NCI-H748 treated with DMSO at 0.1 percent for 48 hours (cell line): ENCODE measurements at places on chromosomes 6 and 20.

DNA sequence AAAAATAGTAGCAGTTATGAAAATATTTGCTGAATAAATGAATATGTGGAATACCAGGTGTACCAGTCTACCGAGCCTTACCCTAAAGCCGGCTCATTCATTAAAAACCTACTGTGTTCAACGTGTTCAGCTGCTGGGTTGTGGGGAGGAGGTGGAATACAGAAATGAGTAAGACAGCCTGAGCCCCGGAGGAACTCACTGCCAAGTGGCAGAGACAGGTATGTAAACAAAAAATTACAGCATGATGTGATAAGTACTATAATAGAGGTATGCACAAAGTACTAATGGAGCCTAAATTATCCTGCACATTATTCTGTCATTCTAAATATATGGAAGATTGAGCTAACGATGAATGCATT lies 6.8 kb upstream of the ADTRP start:
- DNase-seq = no peak

- DNase-seq = no peak
Measured at GRCh38 chr20:64212755-64213154, 42.8 kb upstream of the PCMTD2 start.

DNA sequence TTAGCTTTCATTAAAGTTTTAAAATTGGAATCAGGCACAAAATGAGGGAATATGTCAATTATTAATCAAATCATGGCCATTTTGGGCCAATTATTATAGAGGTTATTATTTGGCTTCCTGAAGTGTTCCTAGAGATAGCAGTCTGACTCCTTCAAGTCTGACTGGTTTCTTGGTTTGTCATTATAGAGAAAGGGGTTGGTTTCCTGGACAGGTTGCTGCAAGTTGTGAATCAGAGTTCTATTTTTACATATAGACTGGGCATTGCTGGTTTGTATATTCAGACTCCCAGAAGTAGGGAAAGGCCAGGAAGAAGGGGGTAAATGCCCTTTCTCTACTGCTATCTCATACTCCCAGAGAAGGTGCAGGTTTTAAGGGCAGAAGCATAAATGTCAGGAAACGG lies 121.4 kb upstream of the CEP162 start:
- no peak for DNase-seq

DNA sequence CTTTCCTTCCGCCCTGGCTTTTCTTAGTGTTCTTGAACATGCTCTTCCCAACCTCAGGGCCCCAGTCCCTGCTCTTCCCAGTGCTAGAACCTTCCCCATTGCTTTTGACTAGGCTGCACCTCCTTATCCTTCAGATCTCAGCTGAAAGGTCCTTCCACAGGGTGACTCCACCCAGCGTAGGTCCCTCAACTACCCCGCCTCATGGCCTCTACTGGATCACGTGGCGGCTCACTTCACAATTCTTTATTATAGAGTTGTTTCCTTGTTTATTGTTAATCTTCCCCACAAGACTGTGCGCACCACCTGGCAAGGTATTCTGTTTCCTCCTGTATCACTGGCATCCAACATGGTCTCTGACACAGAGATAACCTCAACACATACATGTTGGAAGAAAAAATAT lies 31.2 kb downstream of the TTLL9 start:
- DNase-seq = no peak

DNA sequence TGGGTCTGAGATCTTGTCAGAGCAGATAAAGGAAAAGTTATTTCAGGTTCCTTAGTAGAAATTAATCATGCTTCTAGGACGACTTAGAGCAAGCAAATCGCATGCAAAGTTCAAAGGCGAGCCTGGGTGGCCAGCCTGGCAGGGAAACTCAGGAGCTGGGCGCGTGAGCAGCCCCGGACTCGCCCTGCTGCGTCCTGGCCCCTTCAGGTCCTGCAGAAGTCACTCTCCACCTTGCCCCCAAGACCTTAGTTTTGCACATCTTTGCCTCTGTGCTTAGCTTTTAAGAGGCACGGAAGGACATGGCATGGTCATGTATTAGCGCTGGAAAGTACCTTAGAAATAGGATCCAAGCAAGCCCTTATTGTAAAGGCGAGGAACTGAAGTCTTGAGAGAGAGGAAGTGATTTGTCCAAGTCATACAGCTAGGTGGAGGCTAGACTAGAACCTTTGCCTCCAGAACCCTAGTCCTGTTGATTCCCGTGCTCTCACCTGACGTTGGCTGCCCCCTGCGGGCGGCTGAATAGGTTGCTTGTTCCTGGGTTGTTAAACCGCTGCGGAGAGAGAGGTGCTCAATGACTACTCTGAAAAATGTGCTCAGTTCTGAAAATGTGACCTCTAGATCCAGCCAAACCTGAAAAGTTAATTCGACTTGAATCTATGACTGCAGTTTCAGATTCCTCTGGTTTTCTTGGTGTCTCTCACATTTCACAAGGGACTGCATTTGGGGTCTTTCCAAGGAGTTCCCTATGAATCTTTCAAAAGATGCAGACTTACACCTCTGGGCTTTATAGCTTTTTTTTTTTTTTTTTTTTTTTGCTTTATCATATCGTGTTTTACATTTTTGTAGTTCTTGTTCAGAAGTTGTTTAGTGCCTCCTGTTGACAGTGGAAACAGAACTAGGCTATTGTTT lies 2.7 kb downstream of the MYB start:
- DNase-seq = peak; percentile 24

DNA sequence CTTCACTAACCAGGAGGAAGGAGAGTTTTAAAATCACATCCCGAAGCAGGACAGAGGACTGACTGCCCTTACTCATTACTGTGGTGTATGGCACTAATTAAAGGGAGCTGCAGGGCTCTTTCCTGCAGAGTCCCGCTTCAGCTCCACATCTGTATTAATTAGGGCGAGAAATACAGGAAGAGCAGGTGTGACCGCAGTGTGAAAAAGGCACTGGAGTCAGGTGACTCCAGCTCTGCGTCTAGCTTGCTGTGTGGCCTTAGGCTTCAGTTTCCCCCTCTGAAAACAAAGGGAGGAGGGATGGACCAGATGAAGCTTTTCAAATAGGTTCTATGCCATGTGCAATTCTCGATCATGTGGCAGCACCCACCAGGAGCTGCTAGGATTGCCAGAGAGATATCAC lies 34.0 kb downstream of the KIAA1755 start:
- no peak for DNase-seq

DNA sequence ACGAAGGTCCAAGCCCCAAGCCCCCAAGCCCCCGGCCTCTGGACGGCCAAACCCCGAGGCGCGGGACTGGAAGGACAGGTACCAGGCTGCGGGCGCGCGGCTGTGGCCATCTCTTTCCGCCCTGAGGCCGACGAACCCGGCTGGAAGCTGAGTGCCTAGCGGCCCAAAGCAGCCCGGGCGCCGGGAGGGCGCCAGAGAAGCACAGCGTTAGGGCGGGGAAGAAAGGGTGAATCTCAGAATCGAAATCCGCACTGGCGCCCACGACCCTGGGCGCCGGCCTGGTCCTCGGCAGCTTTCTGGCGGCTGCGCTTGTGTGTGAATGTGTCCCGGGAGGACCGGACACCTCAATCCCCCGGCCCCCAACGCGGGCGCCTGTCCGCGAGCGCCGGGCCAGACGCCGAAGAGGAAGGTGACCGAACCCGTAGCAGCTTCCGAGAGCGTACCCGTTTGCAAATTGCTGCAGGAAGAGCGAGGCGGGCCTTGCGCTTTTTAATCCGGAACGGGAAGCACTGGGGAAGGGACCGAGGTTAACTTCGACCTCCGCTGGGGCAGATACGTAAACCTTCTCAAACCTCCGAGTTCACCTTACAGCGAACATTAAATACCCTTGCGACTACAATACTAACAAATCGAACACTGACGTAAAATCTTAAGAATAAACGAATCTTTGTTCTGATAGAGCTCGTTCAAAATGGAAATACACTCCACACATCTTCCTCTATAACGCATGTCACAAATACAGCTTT lies 2.9 kb downstream of the NRN1 start:
- DNase-seq = peak; percentile 67

DNA sequence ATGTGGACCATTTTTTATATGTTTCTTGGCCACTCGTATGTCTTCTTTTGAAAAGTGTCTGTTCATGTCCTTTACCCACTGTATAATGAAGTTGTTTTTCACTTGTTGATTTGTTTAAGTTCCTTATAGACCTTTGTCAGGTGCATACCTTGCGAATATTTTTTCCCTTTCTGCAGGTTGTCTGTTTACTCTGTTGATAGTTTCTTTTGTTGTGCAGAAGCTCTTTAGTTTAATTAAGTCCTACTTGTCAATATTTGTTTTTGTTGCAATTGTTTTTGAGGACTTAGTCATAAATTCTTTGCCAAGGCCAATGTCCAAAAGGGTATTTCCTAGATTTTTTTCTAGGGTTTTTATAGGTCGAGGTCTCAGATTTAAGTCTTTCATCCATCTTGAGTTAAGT lies 66.2 kb downstream of the UNC5CL start:
- DNase-seq = no peak

GRCh38 chr20:63185215-63185796 lies 30.6 kb downstream of the YTHDF1 start:
- no peak for DNase-seq

DNA sequence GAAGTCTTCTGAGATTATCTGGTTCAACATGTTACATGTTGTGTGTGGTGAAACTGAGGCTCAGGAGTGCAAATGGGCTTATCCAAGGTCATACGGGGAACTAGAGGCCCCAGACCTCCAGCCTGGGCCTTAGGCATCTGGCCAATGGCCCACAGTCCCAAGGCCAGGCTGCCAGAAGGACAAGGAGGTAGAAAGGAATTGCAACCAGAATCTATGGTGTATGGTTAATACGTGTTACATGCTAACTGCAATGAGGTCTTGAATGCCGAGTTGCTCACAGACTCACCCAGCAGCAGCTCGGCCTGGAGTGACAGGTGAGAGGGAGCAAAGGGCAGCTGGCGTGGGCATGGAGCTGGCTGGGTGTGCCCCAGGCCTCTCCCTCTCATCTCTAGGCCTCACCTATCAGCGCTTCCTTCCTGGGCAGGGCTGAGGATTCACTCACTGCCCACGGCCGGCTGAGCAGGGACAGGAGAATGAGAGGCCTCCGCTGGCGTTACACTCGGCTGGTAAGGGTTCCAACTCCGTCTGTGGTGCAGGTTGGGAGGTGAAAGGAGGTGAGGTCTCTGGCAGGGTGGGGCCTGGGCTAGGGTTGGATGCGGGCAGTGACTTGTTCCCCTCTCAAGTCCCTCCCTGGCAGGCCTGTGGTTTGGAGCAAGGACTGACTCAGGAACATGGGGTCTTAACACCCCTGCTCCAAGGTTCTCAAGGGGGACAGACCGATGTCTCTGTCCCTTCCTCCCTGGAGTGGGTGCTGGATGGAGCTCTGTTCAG lies at the start of gene TLDC2:
Gene TLDC2, plus strand, starts transcription at position 437 of the 771 bp plus-strand sequence. Its CDS starts 37 bp downstream, at position 474.
- DNase-seq = no peak

- no peak for DNase-seq
Measured at GRCh38 chr6:48957781-48958180, 505.3 kb downstream of the MMUT start.

DNA sequence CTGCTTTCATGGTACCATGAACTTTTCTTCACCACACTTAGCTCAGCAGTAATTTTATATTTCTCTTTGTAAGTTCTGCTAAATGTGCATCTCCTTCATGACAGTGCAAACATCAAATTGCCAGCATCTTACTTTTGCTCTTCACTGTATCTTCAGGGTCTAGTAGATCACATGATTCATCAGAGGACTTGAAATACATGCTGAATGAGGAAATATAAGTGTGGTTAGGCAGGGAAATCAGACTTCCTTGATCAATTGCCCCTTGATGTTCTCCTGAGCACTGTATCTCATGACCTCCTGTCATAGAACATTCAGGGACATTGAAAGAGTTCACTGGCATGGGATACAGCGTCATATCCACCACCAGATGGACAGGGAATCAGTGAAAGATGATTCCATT lies 25.3 kb upstream of the POLR1H start:
- DNase-seq = no peak

- DNase-seq = no peak
Measured at GRCh38 chr20:40359131-40359912, 329.7 kb downstream of the MAFB start.

GRCh38 chr20:50295762-50296449 lies 105.3 kb downstream of the CEBPB start:
- DNase-seq = no peak

- no peak for DNase-seq
Measured at GRCh38 chr20:59481477-59482018, 122.8 kb upstream of the PHACTR3 start.

DNA sequence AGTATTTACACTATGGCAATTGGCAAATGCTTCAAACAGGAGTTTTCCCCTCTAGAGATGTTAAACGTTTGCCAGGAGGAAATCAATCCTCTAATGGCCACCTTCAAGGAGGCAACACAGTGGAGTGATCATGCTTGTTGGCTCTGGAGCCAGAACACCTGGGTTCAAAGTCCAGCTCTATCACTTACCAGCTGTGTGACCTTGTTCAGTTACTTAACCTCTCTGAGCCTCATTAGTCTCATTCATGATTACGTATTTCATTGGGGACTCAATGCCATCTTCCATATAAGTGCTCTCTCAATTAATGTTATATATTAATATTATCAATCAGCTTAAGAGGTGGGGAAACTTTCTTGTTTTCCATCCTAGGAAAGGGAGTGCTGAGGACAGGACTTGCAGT lies 26.1 kb downstream of the SLC52A3 start:
- no peak for DNase-seq

DNA sequence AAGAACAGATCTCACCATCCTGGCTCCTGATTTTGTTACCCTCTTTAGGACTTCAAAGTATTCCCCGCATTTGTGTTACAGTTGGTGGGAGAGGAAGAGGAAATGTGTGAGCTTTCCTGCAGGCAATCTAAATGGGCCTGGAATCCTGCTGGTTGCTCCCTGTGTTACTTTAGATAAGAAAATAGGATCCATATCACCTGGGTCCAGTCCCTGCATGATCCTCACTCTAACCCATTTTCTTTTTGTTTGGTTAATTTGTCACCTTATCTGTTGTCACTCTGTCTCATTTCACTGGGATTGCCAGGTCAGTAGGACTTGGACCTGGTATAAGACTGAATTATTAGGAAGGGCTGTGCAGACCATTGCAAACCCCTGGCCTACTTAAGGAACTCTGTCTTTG lies 175.9 kb upstream of the GJE1 start:
- DNase-seq = no peak

DNA sequence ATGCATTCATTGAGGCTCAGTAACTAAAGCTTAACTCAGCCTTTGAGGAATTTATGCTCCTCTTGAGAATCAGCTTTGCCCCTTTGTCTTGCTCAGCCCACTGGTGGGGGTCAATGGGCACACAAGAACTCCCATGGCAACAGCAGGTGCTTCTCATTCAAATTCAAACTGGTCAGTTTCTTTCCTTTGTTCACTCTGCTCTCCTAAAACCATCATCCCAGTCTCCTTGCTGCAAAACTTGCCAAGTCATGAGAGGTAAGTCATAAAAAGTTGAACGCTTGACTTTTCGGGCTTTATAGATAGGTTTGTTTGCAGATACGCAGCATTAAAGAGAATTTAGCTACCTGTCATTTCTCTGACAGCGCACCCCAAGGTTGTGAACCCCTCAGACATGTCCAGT lies 146.8 kb downstream of the TFAP2A start:
- DNase-seq = no peak
